GOT3 (cell line): ENCODE measurements at places on chromosomes 1 and 21.

- no peak for DNase-seq
Observed at GRCh38 chr21:45824546-45825215, 156.9 kb upstream of the COL6A1 start.

DNA sequence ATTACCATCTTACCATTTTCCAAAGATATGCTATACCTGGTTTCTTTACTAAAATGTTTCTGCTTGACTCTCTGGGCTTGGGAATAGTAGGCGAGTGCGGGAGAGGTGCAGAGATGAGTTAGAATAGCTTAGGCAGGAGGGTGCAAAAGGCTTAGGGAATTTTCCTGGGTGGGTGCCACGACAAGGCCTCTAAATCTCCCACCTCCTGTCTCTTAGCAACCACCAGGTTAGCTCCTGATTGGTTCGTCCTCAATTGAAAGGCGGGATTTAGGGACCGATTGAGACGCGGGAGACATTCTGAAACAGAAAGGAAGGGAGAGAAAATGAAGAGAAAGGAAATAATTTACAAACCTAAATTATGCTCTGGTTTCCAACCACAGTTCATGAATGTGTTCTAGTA lies 3.1 kb downstream of the ACKR1 start:
- DNase-seq: no peak

GRCh38 chr1:97816927-97817326 lies 103.9 kb downstream of the DPYD start:
- DNase-seq: no peak

GRCh38 chr1:22457345-22457744 lies 5.7 kb downstream of the ZBTB40 start:
- no peak for DNase-seq

GRCh38 chr21:40809673-40810197 lies 37.2 kb downstream of the DSCAM start:
- no peak for DNase-seq

GRCh38 chr1:156229809-156230472 lies 12.0 kb upstream of the BGLAP start:
- no peak for DNase-seq

DNA sequence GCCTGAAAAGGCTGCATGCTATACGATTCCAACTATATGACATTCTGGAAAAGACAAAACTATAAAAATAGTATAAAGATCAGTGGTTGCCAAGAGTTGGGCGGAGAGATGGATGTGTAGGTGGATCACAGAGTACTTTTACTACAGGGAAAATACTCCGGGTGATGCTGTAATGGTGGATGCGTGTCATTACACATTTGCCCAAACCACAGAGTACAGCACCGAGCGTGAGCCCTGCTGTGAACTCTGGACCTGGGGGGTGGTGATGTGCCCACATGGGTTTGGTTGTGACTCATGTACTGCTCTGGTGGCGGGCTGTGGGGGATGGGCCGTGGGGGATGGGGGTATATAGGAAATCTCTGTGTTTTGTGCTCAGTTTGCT lies 162.7 kb upstream of the COL6A1 start:
- DNase-seq: peak; percentile 29

DNA sequence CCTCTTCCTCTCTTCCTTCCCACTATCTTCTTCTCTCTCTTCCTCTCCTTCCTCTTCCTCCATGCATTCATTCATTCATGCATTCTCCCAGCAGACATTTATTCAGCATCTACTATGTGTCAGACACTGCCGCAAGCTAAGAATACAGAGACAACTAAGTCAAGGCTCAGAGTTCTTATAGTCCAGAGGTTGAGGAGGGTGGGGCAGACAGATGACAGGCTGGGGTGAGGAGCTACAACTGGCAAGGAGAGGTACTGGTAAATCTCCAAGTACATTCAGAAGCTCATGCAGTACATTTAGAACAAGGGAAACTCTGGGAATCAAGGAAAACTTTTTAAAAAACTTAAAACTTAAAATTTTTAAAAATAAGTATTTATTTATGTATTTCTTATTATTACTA lies 56.4 kb upstream of the FMOD start:
- no peak for DNase-seq

GRCh38 chr1:227449051-227449450 lies 114.3 kb upstream of the ZNF678 start:
- no peak for DNase-seq

- DNase-seq: no peak
Observed at GRCh38 chr1:198113342-198113750, 43.5 kb upstream of the NEK7 start.

GRCh38 chr1:80759354-80759753 lies 1041.4 kb upstream of the ADGRL2 start:
- no peak for DNase-seq

- no peak for DNase-seq
Observed at GRCh38 chr1:7299994-7300393, 471.1 kb upstream of the VAMP3 start.

DNA sequence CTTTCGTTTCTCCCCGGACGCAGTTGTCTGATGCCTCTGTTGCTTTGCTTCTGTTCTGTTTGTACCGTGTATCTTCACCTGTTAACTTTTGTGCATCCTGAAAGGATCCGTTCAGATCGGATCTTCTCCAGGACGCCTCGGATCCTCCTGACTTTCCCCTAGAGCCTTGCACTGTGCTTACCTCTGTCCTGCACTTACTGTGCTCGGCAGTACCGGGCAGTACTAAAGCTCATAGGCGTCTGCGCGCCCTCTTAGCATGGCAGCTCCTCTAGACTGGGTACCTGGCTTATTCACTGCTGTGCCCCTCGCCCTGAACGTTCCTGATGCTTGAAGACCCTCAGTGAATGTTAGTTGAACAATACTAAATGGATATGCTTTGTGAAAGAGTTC lies 934 bp downstream of the SCP2 start:
- no peak for DNase-seq

GRCh38 chr1:28249013-28249865 lies 10.1 kb upstream of the SESN2 start:
- no peak for DNase-seq

DNA sequence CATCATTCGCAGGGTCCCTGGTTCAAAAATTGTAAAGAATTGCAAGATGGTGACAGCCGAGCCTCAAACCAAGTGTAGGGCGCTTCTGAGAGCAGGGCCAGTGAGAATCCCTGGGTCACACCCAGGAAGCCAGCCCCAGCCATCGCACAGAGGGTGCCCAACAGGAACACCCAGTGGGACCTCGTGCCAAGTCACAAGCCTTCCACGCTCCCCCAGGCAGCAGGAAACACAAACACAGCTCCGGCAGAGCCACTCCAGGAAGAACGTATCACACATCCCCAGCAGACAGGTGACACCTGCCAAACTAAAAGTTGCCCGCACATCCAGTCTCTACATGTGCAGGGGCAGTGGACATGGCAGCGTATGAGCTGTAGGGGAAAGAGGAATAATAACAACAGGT lies 20.2 kb downstream of the DHRS3 start:
- DNase-seq: no peak

GRCh38 chr1:101003012-101003650 lies 22.5 kb downstream of the DPH5 start:
- DNase-seq: no peak

DNA sequence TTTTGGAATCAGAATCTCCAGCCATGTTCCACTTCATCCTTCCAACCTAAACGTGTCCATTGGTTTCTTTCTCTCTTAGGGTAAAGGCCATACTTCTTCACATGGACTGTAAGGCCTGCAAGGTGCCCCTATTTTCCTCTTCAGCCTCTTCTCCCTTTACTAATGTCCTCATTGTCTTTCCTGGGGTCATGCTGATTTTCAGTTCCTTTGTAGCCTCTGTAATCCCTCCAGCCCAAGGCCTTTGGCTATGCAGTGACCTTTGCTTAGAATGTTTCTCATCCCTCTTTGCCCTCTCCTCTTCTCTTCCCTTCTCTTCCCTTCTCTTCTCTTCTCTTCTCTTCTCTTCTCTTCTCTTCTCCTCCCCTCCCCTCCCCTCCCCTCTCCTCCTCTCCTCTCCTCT lies 112.5 kb downstream of the SPATA46 start:
- DNase-seq: no peak

GRCh38 chr21:33761441-33762036 lies 119.2 kb downstream of the ITSN1 start:
- no peak for DNase-seq

DNA sequence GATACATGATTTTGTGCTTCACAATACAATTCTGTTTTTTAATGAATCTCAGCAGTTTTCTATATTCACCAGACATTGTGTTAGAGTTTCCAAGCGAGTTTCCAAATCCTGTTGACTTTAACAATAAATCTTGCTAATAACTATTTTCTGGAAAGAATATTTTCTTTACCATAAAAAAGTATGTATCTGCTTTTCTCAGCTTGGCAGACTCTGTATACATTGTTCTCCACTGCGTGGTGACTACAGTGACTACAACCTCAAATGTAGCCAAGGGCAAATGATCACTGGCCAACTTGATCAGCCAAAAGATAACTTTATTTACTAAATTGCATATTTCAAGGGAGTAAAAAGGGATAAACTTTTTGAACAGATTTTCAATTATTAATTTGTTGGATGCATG lies 325.9 kb upstream of the ADAMTS5 start:
- DNase-seq: no peak

DNA sequence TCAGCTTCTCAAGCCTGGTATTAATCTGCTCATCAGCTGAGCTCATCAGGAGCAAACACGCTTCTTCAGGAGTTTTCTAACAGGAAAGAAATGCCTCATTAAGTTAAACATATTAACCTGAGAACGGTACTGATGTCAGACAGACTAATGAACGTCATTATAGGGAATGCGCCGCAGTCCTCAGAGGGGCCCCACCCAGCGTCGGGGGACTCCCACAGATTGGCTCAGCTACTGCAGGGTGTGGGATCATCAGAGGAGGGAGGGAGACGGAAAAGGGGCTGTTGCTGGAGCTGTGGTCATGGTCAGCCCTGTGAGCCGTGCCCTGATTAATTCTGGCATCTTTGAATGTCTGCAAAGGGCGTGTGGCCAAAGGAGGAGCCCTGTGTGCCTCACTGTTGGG lies 348.5 kb downstream of the PTPRU start:
- no peak for DNase-seq

DNA sequence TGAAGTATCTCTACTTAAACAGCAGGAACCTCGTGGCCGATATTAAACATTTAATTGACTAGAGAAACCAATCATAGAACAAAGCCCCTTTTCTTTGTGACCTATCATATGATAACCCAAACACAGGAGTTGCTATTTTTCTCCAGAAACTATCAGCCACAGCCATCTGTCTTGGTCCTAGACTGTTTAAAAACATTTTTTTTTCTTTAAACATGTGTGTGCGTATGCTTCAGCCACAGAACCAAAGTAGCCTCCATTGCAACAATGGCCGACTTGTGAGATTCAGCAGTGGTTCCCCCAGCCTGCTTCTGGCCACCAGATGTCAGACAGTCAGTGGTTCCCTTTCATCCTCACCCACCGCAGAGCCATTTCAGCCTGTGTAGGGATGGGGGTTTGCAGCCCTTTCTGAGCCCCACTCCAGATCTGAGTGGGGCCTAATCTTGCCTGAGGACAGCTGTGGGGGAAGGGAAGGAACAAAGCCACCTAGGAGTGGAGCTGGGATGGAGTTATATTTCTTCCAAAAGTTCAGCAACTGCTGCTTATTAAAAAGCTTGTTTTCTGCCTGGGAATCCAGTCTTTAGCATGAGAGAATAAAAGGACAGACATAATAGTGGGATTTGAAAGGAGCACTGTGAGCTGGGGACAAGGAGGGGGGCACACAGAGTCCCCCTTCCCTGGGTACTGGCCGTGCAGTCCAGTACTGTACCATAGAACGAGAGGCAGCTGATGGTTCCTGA lies 11.7 kb upstream of the IGSF3 start:
- DNase-seq: no peak

GRCh38 chr1:42157667-42158066 lies 4.5 kb downstream of the GUCA2B start:
- DNase-seq: no peak

- no peak for DNase-seq
Observed at GRCh38 chr1:36796106-36796590, 238.2 kb downstream of the GRIK3 start.

- DNase-seq: no peak
Observed at GRCh38 chr1:160354388-160354985, 11.3 kb downstream of the NCSTN start.

- DNase-seq: no peak
Observed at GRCh38 chr1:8476006-8476405, 158.1 kb downstream of the SLC45A1 start.

GRCh38 chr21:45381865-45382696 lies 22.9 kb upstream of the COL18A1 start:
- no peak for DNase-seq

DNA sequence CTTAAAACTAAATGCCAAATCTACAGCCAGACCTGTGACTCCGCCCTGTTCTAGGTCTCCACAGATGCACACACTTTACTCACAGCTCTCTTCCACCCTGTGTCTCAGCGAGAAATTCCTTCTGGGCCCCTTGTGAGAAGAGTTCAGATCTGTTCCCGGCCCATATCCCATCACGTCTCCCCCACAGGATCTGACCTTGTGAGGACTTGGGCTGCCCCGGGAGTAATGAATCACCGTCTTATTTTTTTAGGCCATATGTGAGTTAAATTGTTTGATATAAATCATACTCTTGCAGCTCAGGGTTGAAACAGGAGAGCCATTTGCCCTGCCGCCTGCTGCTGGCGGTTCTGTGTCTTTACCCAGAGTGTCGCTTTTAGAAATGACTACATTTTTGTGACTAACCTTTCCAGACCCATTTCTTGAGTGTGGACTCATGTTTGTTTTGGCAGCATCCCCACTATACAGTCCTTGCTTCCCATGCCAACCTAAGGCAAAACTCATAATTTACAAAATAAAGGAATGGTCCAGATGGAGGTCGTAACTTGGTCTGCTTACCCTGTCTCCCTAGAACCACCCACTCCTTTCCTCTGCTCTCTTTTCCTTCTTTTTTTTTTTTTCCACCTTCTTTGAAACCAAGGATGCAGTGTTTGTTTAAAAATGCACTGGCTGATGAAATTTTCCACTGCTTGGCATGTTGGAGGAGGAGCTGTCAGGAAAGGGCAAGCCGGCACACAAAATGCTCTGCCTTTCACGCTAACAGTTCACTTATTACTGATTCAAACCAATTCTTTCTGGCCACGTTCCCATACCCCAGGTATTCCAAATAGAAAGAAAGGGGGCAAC lies 98.0 kb upstream of the C1orf105 start:
- DNase-seq: peak; percentile 99

DNA sequence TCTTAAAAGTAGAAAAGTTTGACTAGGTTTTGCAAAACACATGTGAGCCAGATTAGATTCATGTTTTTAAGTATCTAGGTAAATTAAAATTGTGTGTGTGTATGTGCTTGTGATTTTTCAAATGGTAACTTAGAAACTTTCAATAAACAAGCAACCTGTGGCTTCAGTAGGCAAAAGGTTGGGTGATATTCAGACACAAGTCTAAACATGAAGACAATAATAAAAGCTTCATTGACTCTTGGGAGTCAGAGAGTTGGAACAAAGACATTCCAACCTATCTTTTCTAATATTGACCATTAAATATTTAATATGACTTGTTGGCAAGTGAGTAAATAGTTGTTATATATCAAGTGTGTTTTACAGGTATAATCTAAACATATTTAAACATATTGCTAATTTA lies 1049.6 kb upstream of the ADGRL4 start:
- no peak for DNase-seq

- DNase-seq: no peak
Observed at GRCh38 chr1:197924516-197925123, 7.4 kb downstream of the LHX9 start.

- DNase-seq: no peak
Observed at GRCh38 chr1:45322486-45323040, 4.1 kb upstream of the HPDL start.

GRCh38 chr1:210123924-210124589 lies 108.5 kb upstream of the SERTAD4 start:
- no peak for DNase-seq

- DNase-seq: no peak
Observed at GRCh38 chr1:166289309-166290050, 122.7 kb upstream of the FAM78B start.

GRCh38 chr1:241356187-241356518 lies 852 bp downstream of the RGS7 start:
- no peak for DNase-seq
